ENCODE measurements at places on chromosomes 12 and 14.

DNA sequence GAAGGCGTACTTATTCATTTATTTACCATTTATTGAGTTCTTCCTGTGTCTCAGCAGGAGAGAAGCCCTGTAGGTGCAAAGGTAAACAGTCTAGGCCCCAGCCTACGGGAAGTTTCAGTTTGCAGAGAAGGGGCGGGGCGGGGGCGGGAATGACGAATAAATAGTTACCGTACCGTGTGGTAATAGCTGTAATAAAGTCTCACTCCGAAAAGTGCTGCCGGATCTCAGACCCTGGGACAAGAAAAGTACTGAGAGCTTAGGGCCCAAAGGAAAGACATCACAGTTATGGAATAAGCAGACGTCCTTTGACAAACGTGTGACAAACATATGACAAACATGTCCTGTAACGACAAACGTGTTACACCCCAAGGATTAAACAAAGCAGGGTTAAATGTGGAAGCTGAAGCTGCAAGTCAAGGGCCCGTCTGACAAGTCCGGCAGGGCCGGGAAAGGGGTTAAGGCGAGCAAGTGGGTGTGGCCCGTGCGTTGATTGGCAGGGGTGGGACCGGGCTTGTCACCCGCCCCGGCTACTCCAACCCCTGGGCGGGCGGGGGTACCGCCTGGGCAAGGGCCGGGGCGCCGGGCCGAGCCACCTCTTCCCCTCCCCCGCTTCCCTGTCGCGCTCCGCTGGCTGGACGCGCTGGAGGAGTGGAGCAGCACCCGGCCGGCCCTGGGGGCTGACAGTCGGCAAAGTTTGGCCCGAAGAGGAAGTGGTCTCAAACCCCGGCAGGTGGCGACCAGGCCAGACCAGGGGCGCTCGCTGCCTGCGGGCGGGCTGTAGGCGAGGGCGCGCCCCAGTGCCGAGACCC lies at the start of gene LRP10:
Gene LRP10, plus strand, starts transcription at position 517 of the 809 bp plus-strand sequence. CDS start 564 bp downstream, outside the sequence.
- DNase-seq: peak; percentile 65

DNA sequence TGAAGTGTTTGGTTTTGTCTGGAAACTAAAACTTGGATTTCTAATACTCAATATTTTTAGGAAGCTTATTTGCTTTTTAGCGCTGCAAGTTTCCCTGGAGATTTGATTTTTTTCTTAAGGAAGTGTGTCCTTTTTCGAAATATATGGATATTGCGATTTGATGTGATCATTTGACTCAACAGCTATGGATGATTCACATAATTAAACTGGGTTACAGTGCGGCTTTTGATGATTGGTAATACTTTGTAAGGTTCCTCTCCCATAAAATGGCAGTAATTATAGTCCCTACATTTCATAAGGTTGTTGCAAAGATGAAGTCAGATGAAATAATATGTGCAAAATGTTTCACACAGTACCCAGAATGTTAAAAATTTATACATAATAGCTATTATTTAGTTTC lies 13.1 kb downstream of the LDHB start:
- DNase-seq: no peak

DNA sequence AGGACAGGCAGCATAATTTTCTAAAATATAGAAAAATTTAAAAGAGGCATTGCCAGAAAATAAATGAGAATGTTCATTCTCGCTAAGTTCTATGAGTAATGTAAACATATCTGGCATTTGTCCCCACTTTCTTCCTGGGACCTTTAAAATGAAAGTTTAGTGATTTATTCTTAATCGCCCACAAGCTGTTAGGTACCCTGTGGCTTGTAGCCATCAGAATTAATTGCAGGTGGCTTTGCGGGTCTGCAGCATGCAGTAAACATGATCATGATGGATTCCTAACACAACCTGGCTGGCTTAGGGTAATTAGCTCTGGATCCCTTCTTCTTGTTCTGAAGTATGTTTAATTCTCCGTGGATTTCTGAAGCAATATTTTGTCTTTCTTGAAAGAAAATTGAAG lies 103.5 kb upstream of the FRMD6 start:
- no peak for DNase-seq

- no peak for DNase-seq
Measured at GRCh38 chr14:57578801-57579200, 85.1 kb upstream of the CCDC198 start.

GRCh38 chr14:104277416-104278213 lies 139.2 kb downstream of the KIF26A start:
- no peak for DNase-seq

- no peak for DNase-seq
Measured at GRCh38 chr12:4910502-4911315, 1.0 kb downstream of the KCNA1 start.

GRCh38 chr12:27436029-27436428 lies 10.5 kb upstream of the SMCO2 start:
- no peak for DNase-seq

DNA sequence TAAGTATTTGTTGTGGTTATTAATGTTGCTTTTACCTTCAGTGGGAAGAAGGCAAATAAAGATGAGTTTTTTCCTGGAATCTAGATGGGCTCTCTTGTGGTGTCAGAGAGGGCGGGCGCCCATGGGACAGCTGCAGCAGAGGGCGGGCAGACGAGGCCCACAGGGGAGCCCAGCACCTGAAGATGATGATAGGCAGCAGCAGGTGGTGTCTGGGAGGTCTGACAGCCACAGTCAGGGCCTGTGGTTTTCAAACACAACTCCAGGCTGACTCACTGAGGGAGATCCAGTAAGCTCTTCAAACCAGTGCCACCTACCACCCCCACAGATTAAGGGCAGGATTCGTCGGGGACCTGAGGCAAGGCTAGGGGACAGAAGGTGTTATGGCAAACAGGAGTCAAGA lies 42.8 kb downstream of the NKX2-1 start:
- DNase-seq: no peak

DNA sequence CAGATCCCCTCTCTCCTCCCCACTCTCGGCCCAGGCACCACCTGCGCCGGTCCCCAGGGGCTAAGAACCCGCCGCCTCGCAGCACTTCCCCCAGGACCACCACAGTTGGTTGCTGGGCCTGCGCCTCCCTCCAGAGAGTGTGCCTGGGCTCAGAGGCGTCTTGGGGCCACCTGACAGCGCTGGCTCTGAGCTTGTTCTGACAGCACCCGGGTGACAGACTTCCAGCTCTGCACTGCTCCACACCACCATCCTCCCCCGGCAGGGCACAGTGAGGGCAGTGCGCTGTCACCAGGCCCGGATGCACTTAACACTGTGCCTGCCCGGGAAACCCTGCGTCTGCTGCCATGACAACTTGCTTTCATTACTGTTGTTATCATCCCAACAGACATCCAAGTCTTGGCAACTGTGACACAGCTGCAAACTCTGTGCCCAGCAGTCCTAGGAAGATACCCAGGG lies 6.6 kb downstream of the BRF1 start:
- peak; percentile 65 for DNase-seq

GRCh38 chr12:96112733-96113132 lies 77.3 kb upstream of the LTA4H start:
- no peak for DNase-seq

DNA sequence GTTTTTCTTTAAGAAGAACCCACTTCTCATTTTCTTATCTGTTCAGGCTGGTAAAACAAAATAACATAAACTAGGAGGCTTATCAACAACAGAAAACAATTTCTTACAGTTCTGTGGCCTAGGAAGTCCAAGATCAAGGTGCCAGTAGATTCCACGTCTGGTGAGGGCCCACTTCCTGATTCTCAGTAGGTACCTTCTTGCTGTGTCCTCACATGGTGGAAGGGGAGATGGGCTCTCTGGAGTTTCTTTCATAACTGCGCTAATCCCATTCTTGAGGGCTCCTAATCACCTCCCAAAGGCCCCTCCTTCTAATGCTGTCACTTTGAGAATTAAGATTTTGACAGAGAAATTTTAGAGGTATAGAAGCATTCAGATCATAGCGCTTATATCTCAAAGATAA lies 33.4 kb downstream of the TXNRD1 start:
- no peak for DNase-seq

- DNase-seq: no peak
Measured at GRCh38 chr14:97180304-97181200, 383.4 kb downstream of the VRK1 start.

DNA sequence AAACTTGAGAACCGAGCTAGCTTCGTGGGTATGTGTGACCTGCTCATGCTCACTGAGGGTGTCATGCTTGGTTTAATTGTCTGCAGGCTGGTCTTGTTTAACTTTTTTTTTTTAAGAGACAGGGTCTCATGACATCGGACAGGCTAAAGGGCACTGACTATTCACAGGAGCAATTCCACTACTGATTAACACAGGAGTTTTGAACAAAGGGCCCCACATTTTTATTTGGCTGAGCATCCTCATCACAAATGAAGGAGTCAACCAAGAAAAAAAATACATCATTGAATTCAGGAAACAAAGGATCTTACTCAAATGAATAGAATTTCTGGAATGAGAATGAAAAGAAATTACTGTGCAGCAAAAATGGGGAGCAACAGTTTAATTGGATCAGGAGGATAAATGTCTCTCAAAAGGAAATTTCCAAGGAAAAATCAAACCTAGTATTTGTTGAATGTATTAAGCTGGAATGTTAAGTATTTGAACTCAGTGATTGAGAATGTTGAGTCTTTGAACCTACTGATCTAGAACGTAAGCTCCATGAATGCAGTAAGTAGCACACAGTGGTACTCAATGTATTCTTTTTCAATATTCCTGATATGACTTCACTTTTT lies 20.8 kb upstream of the PYROXD1 start:
- no peak for DNase-seq

DNA sequence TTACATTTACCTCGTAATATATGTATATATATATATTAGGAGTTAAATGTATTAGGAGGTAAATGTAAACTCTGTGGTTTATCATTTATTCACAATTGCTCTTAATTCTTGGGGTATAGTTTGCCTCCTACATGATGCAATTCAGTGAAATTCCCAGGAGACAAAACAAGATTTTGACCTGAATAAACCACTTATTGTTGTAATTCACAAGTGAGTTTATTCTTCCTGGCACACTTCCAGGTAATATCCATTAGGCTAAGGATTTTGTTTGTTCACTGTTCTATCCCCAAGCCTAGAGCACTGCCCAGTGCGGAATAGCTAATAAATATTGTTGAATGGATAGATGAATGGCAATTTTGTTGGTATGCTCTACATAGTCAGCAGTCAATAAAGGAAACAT lies 3.0 kb downstream of the SMIM10L1 start:
- no peak for DNase-seq

- DNase-seq: no peak
Measured at GRCh38 chr14:68442828-68443629, 349.8 kb downstream of the ZFP36L1 start.

DNA sequence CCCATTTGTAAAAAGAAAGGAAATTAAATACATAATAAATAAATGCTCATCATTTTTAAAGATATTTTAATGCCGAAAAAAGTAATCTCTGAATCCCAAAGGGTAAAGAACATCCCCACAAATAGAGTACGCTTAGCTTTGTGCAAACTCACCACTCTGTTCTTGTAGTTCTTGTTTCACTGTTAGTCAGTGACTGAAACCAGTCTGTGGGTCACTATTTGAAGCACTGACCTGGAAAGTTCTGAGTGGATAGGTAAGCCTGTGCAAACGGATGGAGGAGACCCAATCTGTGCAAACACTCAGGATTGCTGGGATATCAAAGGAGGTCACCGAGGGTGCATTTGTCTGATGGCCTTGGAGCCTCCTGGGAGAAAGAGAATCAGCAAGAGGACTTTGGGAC lies 68.1 kb upstream of the TSPAN11 start:
- DNase-seq: no peak

DNA sequence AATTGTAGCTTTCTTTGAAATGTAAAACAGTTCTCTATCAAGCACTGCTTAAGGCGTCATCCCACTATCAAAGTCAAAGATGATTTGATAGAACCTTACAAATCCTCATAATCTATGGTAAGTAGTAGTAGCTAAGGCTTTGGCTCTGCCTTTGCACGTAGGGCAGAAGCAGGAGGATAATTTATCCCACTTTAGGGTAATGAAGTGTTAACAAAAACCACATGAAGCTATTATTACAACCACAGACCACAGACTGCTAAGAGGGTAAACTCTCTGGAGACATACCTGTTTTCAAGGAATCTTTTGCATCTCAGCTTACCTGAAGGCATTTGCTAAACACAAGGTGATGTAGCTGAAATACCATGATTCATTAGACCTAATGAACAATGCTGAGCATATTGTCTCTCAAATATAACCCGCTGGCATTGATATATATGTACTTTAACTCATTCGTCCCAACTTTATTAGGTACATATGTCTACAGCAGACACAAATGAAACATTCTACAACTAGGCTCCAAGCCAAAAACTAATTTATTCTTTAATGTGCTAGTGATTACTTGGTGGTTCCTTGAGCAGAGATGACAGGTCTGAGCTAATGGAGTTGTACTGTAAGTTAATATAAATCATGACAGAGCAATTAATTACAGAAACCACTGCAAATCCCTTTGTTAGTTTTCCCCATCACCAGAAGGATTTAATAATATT lies 368.8 kb downstream of the ETNK1 start:
- DNase-seq: no peak

DNA sequence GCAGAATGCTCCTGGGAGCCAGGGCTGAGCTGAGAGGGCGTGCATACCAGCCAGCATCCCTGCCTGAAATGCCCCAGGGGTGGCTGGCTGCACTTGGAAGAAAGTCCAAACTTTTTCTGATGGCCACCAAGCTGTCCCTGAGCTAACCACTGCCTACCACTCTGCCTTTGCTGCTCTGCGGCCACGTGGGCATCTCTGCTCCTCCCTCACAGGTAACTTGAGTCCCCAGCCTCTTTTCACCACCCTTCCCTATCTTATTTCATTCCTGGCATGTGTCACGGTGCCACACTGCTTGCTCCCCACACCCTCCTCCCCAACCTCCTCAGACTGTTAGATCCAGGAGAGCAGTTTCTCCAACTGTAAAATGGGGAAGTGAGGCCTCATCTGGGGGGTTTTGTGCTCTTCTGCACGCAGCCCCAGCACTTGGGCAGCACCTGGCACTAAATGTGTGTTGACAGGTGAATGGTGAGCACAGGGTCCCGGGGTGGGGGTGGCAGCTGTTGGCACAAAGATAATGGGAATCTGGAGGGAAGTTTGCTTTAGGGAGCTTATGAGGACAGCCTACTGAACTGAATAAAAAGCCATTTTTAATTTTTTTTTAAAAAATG lies 113.0 kb downstream of the GLT1D1 start:
- DNase-seq: no peak

DNA sequence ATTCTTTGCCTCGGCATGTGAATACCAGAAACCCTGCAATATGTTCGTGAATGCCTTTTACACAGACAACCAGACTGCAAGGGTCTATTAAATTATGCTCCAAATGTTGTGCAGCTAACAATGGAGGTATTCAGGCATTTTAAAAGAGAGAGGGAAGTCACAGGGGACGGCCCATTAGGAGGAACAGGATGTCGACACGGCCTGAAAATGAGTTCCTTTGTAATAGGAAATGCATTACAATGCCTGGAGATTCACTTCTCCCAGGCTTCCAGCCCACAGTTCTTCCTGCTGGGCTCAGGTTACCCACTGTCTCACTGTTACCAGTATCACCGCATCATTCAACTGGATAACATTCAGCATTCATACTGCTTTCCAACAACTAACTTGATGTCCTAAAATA lies 2.5 kb downstream of the DUSP6 start:
- DNase-seq: no peak

GRCh38 chr12:100171248-100171647 lies 28.6 kb upstream of the BLTP3B start:
- DNase-seq: no peak

GRCh38 chr12:43294147-43294546 lies 257.9 kb downstream of the ADAMTS20 start:
- DNase-seq: no peak

Data from effector CD4-positive, alpha-beta T cell (primary cell).